ENCODE measurements at places on chromosomes 1 and 21.

- DNase-seq, result no peak
Observed at GRCh38 chr21:39519835-39520234, 68.1 kb downstream of the SH3BGR start.

DNA sequence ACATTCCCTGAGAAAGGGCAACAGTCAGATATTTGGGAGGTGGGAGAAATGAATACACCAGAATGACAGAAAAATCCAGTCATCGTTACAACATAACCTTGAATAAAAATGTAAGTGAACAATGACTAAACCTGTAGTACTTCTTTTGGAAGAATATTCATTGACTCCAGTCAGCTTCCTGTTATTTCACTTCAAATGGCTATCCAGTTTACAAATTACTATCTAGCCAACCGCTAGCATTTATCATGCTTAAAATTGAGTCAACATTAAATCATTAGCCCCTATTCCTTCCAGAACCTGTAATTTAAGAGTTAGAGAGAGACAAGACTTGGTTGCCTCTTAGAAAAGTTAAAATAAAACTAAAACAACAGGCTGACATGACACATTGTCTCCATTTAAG, 33.6 kb downstream of the WLS start:
- no peak for DNase-seq

- DNase-seq, result no peak
Observed at GRCh38 chr1:210482945-210483617, 154.4 kb downstream of the HHAT start.

- no peak for DNase-seq
Observed at GRCh38 chr21:43892334-43892733, 27.3 kb downstream of the AGPAT3 start.

GRCh38 chr21:25506261-25506660, 101.0 kb downstream of the MRPL39 start:
- DNase-seq, result no peak

DNA sequence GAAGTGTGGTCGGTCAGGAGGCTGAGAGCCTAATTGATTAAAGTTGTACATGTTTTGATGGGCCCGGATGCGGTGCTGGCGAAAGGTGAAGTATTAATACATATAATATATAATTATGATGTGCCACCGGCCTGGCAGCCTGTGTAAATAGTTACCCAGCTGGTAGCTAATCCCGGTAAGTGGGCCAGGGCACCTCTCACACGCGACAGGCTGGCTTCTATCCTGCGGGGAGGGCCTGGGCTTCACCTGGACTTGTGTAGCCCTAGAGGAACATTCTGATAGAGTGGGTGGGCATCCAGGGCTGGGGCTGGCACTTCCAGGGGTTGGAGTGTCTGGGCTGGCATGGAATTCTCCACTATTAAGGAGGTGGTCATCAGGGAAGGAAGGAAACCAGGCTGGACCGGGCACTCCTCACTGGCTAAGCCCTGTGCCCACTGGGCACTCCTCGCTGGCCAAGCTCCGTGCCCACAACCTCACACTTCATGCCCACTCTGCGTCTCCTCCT, 48.3 kb downstream of the IGSF21 start:
- DNase-seq, result no peak

DNA sequence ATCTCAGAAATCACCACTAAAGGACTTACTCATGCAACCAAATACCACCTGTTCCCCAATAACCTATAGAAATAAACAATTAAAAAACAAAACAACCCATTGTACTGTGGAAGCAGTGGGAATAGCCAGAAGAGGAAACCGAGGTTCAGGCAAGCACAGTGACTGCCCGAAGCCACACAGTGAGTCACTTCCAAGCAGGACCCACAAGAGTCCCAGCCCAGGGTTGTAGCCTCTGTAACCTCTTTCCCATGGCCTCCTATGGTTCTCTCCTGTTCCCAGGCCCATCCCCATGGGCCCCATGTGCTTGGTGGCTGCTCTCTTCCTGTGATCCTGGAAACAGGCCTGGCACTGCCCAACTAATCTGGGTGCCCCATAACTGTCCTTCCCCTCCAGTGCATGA, 29.0 kb upstream of the HTR1D start:
- DNase-seq, result no peak

GRCh38 chr1:111402083-111402482, 25.5 kb downstream of the OVGP1 start:
- no peak for DNase-seq

- DNase-seq, result no peak
Observed at GRCh38 chr21:42395905-42396651, at the start of gene TMPRSS3. Gene TMPRSS3 (minus strand): TSS chr21:42396052. CDS start chr21:42395417, 635 bp downstream.

DNA sequence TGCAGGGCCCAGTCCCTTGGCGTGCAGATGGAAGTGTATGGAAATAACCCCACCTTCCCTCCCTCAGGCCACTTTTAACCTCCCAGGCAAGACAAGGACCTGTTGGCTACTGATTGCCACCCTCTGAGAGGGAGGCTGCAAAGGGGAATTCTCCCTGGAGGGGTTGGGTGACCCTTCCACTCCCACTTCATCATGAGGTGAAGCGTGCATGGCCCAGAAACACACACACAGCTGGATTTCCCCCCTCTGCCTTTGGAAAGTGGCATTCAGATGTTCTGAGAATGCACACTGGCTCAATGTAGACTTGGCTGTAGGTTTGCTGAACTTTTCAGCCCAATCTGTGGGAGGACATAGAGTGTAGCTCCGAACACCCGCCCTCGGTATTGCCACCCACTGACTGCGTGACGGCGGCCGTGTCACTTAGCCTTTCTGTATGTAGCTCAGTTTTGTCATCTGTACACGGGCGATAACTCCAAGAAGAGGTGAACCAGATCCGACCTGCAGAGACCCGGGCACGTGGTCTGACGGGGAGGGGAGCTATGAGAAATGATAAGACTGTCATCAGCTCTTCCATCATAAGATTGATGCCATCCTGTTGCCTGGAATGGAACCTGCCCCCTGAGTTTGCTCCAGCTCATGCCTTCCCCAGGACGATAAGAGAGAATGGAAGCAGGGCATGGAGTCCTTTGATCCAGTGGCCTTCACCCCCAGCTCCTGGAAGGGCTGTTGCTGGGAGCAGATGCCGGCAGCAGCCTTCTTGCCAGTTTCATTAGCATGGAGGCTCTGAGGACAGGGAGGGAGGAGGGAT, 19.3 kb downstream of the MIIP start:
- no peak for DNase-seq

GRCh38 chr1:169047074-169047473, 59.4 kb upstream of the ATP1B1 start:
- DNase-seq, result no peak

DNA sequence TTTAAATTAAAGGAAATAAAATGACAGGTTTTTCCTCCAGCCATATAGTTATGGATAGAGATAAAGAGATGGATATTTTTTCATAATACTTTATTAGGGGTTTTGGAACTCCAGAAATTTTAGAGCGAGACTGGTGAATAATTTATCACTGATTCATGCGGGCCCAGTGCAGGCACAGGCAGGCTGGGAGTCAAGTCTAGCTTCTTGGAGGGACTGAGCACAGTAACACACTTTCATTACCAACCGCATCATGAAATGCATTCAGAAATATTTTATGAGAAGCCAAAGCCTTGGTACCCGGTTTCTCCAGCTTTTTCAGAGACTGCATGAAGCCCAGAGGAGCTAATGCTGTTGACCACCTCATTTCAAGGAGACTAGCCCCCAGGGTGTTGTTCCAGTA, 215.6 kb downstream of the TNR start:
- no peak for DNase-seq

DNA sequence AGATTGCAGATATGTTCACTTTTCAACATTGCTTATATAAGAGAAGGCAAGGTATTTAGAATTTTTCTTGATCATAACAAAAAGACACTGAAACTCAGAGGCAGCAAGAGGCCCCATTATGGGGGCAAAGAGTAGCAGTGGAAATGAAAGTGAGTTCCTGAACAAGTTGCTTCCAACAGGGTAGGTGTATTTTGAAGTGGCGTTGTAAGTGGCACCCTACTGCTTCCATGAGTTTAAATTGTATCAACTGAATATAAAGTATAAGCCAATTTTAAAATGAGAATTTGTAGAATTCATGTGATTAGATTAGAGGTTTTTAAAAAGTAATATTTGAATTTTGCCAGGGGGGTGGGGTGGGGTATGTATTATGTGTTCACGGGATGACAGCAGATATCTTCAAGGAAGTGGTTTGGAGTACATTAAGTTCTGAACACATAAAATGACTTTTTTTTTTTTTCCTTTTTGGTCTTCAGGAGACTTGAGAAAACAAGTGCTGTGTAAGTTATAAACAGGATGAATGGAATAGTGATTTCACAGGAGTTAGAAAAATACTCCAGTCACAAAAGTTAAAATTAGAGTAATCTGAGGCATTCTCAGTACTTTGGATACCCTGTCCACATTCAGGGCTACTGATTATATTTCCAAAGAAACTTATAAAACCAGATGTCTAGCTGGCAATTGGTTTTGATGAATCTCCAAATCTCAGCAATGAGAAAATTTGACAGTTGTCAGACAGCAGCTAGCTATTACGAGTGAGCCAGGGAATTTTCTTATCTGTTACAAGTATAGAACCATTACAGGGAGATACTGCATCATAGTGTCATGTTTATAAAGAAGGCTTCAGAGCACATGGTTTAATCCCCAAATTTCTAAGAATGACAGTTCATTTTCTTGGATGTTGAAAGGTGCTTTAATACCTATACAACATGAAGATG, 182.0 kb downstream of the ST6GALNAC3 start:
- no peak for DNase-seq

DNA sequence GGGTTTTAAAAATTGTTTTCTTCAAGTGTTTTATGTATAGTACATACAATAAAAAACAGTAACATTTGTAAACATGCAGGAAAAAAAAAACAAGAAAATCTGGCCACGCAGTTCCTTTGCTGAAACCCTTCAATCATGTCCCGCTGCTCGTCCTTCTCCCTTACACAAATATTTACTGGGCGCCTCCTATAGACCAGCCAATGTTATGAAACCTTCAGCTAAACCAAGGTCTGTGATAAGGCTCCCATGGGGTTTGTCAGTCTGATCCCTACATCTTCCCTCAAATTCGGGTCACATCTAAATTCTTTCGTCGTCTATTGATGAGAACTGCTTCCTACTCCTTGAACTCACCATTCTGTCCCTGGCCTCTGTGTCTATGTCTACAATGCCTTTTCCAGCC, 583.9 kb downstream of the SMYD3 start:
- DNase-seq, result no peak

DNA sequence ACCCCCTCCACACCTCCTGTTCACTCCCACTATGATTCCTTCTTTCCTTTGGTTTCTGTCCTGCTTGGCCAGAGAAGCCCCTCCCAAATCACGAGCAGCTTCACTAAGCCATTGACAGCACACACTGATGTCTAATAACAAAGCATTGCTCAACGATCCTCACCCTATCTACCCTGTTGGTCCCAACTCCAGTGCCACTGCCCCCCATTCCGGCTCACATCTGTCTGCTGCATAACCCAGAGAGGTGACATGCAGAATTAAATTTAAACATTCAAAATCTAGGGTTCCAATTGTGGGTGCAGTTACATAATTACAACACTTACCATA, 236.9 kb downstream of the TTLL7 start:
- no peak for DNase-seq

GRCh38 chr1:194013561-194013960, 827.1 kb upstream of the B3GALT2 start:
- DNase-seq, result no peak

DNA sequence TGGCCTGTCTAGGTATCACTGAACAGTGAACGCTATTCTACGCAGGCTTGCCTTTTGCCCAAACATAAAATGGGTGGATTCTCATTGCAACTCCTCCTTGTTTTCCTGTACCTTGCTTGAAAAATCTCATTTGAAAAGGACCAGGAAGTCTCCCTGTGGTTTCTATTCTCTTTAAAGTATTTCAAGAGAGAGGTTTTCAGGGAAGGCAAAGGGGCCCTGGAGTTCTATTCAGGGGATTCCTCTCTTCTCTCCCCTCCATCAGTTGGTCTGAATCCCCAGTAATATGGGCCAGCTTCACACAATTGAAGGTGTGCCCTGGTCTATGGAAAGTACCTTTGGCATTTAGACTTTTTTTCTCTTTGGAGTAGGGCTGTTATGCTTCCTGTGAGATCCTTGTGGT, 311.3 kb downstream of the RGS7 start:
- no peak for DNase-seq

DNA sequence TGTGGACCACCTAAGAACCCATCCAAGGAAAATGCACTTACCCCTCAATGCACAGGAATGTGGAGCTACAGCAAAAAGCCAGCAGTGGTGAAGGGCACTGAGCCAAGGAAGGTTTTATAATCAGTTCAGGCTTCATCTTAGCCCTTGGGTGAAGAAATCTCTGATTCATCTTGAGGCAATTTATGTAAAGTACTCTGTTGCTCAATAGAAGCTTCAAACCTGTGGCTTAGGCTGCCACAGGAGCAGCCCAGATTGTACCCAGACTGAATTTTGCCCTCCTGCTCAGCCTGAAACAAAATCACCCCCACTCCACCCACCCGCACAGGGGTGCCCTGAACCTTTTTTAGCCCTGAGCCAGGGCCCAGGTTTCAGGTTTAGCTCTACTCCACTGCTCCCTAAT, at the start of gene S100A12:
Gene S100A12 (minus strand): TSS at position 111 of the 400 bp plus-strand sequence. CDS start 1,029 bp downstream, outside the sequence.
- DNase-seq, result no peak

DNA sequence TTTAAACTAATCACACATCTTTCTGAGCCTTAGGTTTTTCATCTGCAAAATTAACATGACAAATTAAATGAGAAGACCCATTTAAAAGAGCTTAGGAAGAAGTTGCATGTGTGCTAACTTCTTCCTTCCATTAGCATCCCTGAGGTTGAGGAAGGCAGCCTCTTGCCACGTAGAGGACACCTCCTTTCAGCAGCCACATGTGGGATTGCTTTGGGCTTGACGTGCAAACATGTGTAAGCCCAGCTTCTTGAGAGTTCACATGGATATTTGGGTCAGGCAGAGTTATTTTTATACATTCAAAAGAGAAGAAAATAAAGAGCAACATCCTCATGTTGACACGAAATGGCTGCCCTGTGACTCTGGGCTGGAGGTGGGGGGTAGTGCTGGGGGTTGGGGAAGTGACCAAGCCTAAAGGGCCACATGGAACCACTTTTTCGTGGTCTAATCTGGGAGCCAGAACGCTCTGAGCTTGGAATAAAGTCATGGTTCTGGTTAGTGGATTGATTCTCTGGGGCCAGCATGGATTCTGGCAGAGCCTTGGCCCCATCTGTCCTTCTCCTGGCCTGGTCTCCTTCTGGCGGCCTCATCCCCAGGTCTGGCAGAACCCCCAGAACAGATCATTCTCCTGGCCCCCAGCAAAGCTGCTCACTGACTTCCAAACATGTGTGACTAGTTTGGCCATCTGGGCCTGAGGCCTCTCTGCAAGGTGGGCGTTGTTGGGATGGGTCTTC, 137.1 kb upstream of the USP24 start:
- no peak for DNase-seq

- DNase-seq, result no peak
Observed at GRCh38 chr1:180623579-180624347, 8.1 kb upstream of the XPR1 start.

- no peak for DNase-seq
Observed at GRCh38 chr1:32249831-32250525, 1.1 kb upstream of the LCK start.

GRCh38 chr1:36855699-36856494, 178.4 kb downstream of the GRIK3 start:
- no peak for DNase-seq

Data from stimulated activated CD4-positive, alpha-beta T cell treated with anti-CD3 and anti-CD28 coated beads, Interleukin-1b, Interleukin-23, amount 100 ng/mL, for 24 hours (primary cell).